ENCODE measurements at places on chromosomes 2 and 18.

DNA sequence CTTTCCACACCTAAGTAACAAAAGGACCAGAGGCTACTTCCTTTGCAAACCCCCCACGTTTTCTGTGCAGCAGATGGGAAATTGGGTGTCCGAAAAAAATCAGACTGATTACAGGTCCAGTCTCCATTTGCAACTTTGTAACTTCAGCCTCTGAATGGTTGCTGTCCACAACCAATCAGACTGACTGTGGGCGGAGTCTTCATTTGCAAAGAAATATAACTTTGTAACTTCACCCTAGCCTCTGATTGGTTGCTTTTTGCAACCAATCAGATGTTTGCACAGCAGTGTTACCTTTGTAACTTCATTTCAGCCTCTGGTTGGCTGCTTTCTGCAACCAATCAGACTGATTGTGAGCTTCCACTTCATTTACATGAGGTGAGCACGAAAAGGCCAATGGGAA is 27.8 kb upstream of the CACNB4 start:
- DNase-seq = no peak

DNA sequence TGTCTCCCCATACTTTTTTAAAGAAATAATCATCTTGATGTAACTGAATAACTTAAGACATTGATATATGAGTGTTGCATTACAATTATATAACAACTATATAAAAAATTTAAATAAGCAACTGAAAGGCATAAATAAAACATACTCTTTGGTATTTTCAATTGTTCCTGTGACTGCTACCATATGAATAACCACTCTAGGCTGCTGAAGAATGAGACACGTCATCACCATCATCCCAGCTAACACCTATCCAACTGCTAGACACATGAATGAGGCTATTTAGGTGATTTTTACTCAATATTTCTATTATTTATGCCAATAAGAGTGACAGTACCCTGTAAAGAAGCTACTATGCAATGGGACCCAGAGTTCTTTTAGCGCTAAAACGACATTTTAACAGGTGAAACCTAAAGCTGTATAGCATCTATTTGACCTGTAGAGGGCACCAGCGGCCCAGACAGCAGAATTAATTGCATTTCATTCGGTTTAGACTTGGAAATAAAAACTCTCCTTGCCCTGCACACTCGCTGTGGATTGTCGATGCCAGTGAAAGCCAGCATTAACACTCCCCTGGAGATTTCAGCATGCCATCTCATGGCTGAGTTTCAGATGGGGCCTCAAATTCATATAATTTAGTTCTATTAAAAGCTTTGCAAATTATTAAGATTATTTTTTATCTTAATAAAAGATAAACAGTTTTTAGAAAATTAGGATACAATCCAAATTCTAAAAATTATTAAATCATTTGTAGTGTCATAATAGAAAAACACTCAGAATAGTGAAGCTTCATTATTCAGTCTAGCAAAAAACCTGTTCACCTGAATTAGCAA is 89.4 kb upstream of the MAP2 start:
- DNase-seq = no peak

DNA sequence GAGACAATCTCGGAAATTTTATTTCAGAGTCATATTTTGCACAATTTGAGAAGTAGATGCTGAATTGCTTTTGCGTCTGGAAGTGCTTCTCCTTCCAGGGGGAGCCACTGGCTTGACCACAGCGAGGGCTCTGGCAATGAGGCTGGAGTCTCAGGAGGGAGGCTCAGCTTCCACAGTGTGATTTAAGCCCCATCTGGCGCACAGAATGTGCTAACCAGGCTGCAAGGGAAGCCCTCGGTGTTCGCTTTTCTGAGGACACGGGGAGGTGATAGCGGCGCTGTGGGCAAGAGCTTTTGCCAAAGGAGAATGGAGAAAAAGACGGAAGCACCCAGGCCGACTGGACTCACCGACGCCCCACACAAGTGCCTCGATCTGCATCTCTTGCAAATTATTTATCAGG is 52.4 kb downstream of the ADI1 start:
- DNase-seq = no peak

- DNase-seq = no peak
Measured at GRCh38 chr2:44328750-44329149, 32.5 kb downstream of the PREPL start.

GRCh38 chr2:1911811-1912210 is 167.5 kb upstream of the PXDN start:
- DNase-seq = no peak

GRCh38 chr2:23388756-23389514 is 4.0 kb downstream of the KLHL29 start:
- DNase-seq = no peak

GRCh38 chr18:51072586-51073313 is 42.7 kb downstream of the SMAD4 start:
- DNase-seq = no peak

DNA sequence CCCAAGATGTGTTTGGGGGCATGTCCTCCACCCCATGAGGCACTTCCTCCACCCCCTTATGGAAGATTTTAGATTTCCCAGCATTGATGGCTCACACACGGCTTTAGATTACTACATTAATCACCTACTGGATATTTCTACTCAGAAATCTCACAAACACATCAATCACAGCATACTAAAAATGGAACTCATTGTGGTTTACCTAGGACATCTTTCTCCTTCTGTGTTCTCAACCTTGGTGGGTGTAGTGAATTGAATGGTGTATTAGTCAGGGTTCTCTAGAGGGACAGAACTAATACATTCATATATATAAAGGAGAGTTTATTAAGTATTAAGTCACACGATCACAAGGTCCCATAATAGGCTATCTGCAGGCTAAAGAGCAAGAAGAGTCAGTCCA is 82.1 kb upstream of the CYRIA start:
- DNase-seq = no peak

DNA sequence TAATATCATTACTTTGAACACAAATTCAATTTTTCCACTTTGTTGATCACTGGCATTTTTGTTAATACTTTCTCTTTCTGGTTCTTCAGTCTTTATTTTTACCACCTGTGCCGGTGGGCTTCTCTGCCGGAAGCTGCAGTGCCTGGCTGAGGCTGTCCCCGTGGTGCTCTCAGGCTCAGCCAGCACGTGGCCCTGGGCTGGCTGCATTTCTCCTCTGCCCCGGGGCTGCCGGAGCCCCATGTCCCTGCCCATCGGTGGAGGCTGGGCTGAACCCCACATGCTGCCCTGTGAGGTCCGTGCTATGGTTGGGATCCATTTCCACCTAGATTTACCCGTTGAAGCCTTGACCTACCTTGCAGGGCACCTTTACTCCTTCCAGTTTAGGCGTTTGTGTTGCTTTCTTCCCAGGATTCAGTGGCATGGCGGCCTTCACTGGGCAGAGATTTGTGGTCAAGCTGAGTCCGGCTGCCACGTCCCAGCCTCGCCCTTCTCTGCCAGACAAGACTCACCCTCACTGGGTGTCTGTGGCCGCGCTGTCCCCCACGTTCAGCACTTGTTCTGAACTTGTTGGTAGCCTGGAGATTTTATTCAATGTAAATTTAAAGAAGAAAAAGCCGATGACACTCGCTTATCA is 12.8 kb upstream of the TMEM18 start:
- no peak for DNase-seq

- DNase-seq = no peak
Measured at GRCh38 chr2:159608723-159609308, 7.5 kb downstream of the BAZ2B start.

DNA sequence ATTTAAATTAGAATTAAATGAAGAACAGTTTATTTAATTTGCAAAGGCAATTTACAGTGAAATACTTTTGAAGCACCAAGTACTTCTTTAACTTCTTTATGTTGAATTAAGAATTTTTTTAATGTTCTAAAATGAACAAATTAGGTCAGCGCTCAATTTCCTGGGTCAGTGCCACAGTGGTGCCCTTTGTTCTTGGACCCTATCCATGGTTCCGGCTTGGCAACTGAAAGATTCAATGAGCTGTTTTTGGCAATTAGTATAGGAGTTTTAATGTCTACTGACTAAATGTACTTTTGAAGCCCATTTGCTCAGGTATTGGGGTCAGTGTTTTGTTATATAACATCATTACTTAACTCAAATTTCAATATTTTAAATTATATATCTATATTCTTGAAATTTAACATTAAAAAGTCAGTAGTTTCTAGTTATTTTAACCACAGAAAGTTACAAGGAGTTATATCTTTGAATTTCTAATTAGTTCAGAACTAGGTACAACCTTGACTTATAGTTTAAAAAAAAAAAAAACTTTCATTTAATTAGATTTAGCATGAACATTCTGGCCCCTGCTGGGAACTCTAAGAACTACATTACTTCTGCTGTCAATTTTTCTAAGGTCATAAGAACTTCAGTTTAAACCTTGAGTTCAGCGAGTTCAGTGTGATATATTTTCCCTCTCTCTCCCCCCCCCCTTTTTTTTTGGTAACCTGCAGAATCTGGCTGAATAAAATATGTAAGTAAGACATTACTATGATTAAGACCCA is 7.6 kb upstream of the MSTN start:
- no peak for DNase-seq

- DNase-seq = no peak
Measured at GRCh38 chr2:219527076-219527394, 12.8 kb downstream of the ASIC4 start.

DNA sequence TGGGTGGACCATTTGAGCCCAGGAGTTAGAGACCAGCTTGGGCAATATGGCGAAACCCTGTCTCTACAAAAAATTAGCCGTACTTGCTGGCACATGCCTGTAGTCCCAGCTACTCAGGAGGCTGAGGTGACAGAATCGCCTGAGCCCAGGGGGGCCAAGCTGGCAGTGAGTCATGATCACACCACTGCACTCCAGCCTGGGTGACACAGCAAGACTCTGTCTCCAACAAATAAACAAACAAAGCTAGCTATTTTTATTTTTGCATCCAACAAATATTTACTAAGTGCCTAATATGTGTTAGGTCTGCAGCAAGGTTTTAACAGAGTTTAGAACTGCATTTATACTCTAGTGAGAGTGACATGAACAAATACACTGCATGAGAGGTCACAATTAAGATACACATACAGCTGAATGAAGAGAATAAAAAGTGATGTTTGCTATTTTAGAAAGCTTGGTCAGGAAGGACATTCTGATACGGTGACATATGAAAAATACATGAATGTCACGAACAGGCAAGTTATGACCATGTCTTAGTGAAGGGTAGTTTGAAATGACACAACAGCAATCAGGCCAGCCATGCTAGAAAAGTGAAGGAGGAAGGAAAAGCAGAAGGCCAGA is 83.2 kb upstream of the FRZB start:
- DNase-seq = no peak

DNA sequence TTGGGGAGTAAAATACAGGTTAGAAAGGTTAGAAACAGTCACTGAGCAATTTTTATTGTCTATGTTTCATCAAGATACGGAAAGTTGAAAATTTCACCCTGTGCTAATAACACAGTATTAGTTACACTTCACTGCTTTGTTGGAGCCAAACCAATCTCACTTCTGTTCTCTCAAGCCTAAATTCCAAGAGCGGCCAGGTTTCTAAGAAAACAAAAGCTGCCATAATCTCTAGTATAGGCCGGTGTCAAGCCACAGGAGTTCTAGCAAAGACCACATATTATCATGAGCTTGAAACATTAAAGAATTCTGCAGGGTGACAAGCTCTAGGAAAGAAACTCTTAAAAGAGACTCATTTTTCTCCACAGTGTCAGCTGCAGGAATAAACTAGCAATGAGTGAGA is 128.7 kb downstream of the TXNL1 start:
- no peak for DNase-seq

- no peak for DNase-seq
Measured at GRCh38 chr18:34219651-34220050, 5.1 kb downstream of the NOL4 start.

DNA sequence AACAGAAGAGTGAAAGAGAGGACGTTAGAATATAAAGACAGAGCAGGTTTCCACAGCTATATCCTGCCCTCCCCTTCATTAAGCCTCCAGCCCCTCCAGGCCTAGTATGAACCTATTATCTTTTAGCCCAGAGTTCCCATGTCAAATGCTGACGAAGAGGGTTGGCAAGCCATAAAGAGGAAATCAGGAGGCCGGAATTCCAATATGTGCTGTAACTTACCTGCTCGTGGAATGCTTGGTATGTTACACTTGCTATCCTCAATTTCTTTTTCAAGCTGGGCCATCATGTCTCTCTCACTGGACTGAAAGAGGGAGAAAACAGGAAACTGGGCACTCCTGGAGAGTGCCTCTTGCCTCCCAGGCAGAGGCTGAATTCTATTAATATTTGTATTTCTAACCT is 264.1 kb downstream of the TRIB2 start:
- no peak for DNase-seq
